Fibroblast of pulmonary artery (primary cell): ENCODE measurements at places on chromosomes 2 and 18.

DNA sequence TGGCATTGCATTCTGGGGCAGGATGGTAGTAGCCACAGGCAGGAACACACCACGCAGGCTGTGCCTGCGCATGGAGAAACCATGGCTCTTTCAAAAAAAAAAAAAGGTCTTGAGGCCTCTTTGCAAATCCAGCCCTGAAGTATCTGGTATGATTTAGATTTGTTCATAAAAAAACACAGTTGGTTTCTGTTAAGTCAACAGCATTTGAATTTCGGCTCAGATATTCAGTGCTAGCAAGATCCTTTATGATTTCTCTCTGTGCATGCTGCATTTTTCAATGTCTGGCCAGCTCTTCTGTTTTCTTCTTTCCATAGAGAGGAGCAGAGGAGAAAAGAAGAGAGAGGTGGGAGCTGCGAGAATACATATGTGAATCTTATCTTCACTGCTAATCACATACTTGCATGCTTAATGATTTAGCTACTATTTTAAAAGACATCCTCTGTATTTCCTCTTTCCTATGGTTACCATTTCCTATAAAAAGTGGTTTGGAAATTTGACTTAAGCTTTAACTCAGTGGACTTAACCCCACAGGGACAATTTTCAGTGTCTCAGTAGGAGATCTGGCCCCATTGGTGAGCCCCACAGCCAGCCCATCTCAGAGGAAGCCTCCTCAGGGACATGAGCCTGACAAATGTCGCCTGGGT is 214.3 kb upstream of the APCDD1 start:
- no peak for DNase-seq

GRCh38 chr2:65370387-65371073 is 61.9 kb downstream of the SPRED2 start:
- peak; percentile 23 for DNase-seq

DNA sequence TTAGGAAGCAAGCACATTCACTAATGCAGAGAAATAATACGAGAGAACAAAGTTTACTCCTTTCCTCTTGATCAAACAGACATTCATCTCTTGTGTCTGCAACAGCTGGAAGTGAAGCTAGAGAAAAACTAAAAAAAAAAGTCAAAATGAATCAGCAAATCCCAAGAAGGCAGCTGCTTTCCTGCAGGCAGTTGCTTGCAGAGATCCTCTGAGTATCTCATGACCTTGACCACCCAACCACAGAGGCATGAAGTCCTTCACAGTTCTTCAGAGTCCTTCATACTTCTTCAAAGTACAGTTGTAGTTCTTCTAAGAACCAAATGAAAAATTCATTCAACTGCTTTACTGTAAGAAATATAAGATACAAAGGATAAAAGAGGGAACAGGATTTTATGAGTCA is 97.2 kb upstream of the ACVR1C start:
- no peak for DNase-seq

GRCh38 chr2:115161771-115162493 is 719.5 kb downstream of the DPP10 start:
- DNase-seq, result no peak

DNA sequence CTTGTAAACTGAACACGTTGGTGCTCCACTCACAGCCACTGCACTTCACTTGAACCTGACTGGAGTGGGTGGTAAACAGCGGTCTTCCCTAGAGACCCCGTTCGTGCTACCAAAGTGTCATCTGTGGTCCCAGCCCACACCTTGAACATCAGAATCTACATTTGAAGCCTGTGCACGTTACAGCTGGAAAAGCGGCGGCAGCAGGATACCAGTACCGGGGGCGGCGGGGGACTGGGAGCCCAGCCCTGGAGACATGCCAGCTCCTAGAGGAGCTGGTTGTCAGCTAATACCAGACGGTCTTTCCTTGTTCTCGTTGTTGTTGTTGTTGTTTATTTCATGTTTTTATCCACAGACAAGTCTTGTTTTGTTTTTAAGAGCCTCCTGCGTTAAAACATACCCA is 156.7 kb downstream of the WDSUB1 start:
- no peak for DNase-seq

GRCh38 chr2:57802243-57802642 is 244.4 kb upstream of the VRK2 start:
- DNase-seq, result no peak

DNA sequence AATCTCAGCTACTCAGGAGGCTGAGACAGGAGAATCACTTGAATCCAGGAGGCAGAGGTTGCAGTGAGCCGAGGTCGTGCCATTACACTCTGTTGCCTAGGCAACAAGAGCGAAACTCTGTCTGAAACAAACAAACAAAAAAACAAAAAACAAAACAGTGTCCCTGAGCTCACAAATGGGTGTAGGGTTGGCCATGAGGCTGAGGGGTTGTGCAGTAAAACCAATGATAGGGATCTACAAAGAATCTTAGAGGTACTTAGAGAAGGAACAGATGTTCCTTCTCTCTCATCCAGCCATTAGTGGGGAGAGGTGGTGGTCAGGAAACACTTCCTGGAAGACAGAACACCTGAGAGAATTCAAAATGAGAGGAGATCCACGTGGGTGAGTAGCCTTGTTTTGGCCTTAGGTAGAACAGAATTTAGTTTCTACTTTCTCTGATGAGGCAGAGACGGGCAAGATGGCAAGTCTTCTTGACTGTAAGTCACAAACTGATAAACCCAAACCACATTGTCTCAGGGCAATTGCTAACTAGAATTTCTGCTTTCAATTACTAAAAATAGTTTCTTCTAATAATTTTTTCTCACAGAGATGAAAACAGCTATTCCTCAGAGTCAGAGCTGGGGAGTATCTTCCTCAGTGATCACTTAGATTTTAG is 61.5 kb upstream of the PPM1B start:
- no peak for DNase-seq

DNA sequence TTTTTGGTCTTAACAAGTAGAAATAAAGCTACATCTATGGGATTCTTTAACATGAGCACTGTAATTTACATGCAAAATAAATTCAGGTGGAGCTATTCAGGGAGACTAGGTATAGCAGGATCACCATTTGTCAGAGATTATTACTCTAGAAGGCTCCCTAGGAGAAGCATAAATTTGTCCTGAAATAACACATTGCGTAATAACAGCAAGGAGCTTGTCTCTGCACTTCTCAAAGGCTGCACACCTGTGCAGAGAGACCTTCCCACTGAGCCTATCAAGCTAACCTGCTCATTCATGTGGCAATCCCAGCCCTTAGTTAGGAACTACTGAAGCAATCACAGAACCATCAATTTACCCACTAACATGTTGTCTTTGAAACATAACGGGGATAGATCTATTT is 437.4 kb upstream of the MC4R start:
- DNase-seq, result no peak

DNA sequence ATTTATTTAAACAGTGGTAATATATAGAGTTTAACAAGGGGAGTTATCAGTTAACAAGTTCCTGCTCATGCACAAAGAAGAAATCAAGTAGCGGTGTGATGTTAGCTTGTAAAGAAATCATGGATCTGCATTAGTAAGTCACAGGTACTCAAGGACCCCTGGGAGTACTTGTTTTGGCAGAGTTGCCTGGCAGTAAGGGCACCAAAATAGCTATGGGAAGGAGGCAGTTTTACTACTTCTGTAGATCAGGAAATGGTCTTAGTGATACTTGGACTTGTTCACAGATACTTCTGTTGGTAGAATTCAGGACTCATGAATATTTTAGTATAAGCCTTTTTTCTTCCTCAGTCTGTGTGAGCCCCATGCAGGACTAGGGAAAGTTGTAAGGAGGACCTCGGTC is 107.3 kb upstream of the IL1R2 start:
- no peak for DNase-seq

DNA sequence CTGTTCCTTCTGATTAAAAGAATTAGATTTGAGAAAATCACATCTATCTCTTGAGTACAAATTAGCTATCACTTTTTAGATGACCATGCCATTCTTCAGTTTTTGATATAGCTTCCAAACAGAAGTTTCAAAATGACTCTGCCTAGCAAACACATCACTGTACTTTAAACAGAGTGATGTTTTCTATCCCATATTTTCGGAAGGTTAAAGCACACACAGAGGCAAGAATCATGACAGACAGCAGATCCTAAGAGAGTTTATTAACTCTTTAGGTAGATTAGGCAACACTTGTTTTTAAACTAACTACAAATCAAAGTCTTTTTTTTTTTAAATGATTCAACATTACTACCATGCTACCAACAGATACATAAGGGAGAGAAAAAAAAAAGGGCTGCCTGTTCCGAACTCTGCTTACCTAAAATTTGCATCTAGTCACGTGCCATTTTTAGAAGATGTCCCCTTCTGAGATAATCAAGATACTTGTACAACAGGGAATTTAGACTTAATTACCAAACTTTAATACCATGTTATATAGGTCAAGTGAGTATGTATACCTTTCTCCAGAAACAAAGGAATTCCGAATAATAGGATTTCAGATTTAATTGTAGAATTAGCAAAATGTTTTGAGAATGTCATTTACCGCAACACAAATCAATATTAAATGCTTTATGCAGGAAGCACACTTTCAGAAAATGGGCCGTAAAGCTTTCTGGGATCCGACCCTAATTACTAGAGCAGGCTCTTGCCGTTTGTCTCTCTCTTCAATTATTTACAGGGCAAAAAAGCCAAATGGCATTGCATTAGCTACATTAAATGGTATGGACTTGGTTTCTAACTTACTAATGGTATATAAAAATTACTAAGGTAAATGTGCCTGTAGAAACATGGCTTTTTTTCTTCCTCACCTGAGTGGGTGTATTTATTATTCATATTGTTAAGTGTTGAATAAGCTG is 2.6 kb downstream of the RBMS1 start:
- DNase-seq, result no peak

DNA sequence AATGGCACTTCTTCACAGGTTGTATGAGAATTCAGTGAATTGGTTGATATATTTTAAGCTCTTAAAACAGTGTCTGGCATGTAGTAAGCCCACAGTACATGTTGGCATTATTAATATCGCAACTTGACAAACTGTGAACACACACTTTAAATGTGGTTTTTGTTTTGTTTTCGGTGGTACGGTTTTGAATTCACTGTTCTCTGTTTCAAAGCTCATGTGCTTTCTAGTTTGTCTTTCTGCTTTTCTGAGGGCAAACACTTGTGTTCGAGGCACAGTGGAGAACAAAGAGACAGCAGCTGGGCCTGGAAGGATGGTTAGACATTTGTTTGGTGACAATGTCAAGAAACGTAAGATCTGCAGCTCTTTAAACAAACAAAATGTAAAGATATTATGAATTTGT is 276.5 kb upstream of the MC4R start:
- no peak for DNase-seq

- DNase-seq, result peak; percentile 73
These were observed 126.0 kb downstream of the MEP1B start for GRCh38 chr18:32315881-32316280.

GRCh38 chr2:232339121-232340081 is 39.1 kb upstream of the ALPP start:
- DNase-seq, result no peak

GRCh38 chr2:27667446-27667845 is 3.8 kb downstream of the SLC4A1AP start:
- peak; percentile 16 for DNase-seq

GRCh38 chr18:48391868-48392267 is 17.3 kb downstream of the ZBTB7C start:
- no peak for DNase-seq

DNA sequence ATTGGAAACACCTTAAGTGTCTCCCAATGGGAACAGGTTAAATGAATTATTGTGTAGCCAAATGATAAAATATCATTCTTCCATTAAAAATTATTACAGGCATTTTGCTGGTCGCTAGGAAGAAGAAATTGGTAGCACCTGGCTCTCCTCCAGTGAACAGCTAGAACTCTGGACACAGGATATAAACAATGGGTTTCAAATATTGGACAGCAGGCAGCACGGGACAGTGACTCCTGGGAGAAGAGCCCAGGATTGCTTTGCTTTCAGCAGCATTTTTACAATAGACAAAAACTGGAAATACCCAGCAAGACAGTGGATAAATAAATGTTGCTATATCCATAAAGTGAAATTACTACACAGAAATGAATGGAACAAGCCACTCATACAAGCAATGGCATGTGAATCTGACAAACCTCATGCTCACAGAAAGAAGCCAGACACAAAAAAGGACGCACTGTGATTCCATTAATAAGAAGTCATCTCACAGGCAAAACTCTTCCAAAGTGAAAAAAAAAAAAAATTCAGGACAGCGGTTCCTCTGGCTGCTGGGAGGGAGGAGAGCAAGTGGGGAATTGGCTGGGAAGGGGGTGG is 50.5 kb downstream of the LAMA1 start:
- peak; percentile 21 for DNase-seq
